ENCODE measurements at places on chromosomes 3 and 15.

DNA sequence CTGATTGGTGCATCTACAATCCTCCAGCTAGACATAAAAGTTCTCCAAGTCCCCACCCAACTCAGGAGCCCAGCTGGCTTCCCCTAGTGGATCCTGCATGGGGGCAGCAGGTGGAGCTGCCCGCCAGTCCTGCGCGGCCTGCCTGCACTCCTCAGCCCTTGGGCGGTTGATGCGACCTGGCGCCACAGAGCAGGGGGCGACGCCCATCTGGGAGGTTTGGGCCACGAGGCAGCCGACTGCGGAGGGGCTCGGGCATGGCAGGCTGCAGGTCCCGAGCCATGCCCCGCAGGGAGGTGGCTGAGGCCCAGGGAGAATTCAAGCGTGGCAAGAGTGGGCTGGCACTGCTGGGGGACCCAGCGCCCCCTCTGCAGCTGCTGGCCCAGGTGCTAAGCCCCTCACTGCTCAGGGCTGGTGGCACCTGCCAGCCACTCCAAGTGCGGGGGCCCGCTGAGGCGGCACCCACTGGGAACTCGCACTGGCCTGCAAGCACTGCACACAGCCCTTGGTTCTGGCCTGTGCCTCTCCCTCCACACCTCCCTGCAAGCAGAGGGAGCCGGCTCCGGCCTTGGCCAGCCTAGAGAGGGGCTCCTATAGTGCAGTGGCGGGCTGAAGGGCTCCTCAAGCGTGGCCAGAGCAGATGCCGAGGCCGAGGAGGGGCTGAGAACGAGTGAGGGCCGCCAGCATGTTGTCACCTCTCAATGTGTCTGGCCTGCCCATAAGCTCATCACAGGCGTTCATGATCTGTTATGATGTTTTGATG is 30.1 kb downstream of the COL6A6 start:
- DNase-seq, result no peak

GRCh38 chr15:74176262-74177214 is 3.0 kb downstream of the ISLR start:
- DNase-seq, result no peak

DNA sequence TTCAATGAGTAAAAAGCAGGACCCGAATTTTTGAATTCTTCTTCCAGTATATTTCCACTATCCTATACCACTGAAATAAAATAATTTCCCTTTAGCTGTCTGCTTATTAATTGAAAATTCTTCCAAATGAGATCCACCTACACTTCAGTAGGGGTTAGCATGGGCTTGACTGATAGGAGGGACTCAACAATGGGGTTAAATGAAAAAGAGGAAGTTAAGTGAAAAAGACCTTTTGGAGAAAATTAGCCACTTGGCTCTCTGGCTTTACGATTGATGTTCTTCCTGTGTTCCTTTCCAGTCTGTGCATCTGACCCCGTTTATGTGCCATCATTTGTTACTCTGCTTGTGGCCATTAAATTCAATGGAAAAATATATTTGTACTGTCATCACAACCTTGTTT is 54.0 kb upstream of the GCNT3 start:
- no peak for DNase-seq

- no peak for DNase-seq
Measured at GRCh38 chr3:126017362-126017761, 48.4 kb downstream of the ROPN1B start.

DNA sequence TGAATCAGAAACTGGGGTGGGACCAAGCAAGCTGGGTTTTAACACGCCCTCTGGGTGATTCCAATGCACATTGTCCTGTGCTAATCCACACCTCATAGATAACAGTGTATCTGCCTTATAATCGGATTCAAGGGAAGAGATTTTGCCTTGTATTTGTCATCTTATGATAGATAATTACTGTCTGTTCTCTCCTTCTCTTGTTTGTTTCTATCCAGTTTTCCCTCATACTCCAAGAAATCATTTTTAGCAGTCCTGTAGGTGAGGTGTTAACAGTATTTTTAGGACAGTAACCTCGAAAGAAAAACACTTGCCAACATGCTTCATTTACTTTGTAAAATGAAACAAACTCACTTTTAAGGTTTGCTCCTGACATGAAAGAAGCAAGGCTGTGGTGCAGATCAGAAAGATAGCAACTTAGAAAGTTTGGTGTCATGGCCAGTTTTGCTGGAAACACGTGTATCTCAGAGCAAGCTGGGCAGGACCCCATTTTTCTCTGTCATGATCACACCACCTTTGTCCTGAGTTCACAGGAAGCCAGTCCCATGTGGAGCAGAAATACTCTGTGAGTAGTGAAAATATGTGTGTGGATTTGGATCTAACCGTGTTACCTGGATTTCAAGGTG is 72.6 kb downstream of the TRAK1 start:
- DNase-seq, result no peak

DNA sequence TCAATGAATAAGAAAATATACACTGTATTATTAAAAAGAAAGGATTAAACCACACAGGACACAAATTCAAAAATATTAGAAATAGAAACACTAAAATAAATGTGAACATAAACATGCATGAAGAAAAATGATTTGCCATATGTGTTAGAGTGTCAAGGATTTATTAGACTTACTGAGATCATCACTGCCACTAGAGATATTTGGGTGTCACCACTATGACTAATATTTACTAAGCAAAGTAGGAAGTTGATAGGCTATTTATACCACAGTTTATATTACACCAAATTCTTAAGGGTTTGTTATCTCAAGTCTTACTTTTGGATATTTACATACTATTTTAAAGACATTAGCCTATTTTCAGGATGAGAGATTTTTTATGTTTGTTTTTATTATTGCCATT is 575.0 kb upstream of the SGO1 start:
- no peak for DNase-seq

GRCh38 chr15:78098131-78098755 is 5.9 kb downstream of the SH2D7 start:
- DNase-seq, result no peak

DNA sequence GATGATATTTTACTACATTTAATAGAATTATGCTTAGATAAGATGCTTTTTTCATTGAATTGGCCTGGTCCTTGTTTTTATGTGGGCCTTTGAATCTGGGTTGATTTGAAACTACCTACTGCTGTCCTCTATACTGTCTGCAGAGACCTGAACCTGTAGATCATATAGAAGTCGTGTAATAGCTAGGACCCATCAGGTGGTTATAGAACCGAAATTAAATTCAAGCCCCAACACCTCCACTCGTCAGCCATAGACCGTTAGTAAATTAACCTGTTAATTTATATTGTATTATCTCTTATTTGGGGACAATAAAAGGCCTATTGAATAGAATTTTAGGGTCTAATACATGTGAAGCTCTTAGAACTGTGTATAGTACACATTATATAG is 108.4 kb downstream of the MBNL1 start:
- DNase-seq, result no peak

DNA sequence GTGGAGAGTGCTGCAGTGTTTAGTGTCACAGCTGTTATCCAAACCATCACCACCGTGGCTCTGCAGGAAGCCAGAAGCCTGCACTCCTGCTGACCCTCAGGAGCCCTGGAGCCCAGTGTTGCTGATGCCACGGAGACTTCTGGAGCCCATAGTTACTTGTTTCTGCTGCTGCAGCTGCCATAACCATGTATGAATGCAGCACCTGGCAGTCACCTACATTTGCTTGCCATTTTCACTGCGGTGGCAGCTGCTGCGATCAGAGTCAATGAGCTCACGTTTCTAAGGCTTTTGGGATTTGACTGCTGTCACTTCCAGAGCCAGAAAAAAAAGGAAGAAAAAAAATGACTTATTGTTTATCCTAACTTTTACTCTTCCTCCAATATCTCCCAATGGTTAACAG is 299.2 kb upstream of the THRB start:
- DNase-seq, result no peak

- no peak for DNase-seq
Measured at GRCh38 chr15:42279234-42279723, 6.0 kb upstream of the TMEM87A start.

GRCh38 chr3:12612514-12613226 is 51.2 kb downstream of the RAF1 start:
- no peak for DNase-seq
